ENCODE measurements at places on chromosomes 3 and 15.

DNA sequence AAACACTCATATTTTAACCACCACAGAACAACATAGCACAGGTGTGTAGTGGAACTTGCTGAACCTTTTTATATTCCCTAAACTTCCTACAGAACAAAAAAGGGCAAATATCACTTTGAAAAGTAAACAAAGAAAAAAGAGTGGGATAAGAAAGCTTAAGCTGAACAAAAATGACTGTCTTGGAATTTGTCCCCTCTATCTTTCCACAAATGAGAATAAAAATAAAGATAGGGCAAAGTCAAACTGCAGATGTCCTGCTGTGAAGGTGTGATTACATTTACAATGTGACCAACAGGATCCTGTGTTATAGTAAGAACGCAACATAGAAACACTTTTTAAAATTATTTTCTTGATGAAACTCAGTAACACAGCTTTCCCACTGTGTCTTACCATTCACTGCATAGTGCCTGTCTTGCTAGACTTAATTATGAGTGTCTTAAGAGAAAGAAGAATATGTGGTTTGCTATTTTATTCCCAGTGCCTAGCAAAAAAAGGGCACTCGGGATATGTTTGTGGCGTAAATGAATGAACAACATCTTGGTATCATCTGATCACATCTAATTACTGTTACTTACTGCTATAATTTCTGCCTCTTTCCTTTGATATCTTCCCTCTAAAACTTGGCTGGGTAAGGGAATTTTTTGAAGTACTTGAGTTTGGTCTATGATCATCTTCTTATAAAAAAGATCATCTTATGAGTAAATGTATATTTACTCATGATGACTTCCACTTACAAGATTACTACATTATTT, 67.5 kb downstream of the DENND4A start:
- DNase-seq, result no peak

DNA sequence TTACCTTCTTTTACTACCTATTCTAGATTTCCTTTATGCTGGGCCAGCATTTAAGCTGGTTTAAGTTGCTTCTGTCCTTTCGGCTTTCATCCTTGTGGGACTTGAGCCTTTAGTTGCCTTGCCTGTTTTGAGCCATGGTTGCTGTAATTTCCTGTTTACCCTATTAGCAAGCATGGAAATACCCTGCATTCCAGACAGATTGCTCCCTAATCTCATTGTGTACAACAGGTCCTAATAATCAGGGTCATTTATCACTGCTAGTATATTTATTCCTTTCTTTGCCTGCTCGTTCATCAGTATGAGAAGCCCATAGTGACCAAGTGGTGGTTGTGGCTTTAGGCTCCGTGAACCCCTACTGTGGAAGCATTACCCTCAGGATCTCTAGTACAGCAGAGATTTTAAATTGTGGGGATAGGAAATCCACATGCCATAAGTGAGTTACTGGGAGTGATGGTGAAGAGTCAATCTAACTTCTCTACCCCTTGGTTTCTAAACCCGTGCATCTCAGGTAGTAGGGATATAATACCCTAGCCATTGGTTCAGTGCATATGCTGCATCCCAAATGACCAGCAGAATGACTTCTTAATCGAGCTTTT, 31.9 kb downstream of the NCK1 start:
- DNase-seq, result no peak

DNA sequence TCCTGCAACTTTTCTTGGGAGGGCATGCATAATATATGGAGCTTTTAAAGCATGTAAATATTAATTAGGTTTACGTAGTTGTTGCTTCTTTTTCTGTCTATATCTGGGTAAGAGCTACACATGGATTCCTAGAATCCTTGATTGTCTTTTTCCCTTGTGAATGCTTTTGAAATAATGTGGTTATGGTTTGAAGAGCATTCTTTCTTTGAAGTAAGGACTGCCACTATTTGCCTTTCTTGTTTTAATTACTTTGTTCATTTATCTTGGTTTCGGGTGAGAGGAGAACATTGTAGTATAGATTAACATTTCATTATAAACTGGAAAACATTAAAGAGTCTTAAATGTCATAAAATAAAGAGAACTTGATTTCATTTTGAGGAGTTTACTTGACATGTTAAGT, 674.0 kb downstream of the ZBBX start:
- no peak for DNase-seq

- no peak for DNase-seq
Observed at GRCh38 chr3:143806038-143806437, 42.2 kb downstream of the SLC9A9 start.

DNA sequence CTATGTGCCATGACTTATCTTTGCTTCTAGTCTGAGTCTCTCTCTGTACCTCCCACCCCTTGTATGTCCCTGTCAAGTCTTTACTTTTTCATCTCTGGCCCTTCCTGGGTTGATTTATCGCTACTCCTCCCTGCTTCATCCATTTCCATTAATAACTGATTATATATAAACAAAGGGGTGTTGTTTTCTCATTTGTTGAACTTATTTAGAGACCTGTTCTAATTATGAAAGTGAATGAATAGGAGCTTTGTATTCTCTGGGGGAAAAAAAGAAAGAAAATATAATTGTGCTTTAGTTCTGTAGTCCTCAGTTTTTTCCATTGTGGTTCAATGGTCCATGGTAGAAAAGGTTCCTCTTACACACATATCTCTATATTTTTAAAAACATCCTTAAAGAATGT, 328.9 kb upstream of the PPP2R3A start:
- DNase-seq, result no peak

- no peak for DNase-seq
Observed at GRCh38 chr3:151182349-151183079, 20.5 kb downstream of the GPR171 start.

GRCh38 chr3:195913382-195913781, 5.0 kb upstream of the TNK2 start:
- DNase-seq, result no peak

- no peak for DNase-seq
Observed at GRCh38 chr15:60574801-60575631, 96.1 kb upstream of the ICE2 start.

- DNase-seq, result no peak
Observed at GRCh38 chr3:3316521-3316920, 137.0 kb upstream of the CRBN start.

DNA sequence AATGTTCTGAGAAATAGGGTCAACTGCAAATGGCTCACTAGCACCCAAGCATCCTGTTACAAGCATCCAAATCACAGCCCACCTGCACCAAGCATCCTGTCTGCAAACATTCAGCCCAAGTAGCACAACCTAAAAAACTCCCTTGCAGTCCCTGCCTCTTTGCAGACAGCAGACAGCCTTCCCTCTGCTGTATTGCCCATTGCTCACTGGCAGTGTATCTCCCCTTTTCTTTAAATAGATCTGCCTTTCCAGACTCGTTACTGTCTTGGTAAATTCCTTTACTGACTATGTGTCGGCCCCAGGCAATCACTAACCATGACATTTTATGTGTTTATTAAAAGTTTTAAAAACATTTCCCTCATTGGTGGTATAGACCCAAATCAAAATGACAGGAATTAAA, 155.4 kb downstream of the ADAMTSL3 start:
- DNase-seq, result no peak

GRCh38 chr3:175489406-175489805, 630.3 kb downstream of the NAALADL2 start:
- no peak for DNase-seq

DNA sequence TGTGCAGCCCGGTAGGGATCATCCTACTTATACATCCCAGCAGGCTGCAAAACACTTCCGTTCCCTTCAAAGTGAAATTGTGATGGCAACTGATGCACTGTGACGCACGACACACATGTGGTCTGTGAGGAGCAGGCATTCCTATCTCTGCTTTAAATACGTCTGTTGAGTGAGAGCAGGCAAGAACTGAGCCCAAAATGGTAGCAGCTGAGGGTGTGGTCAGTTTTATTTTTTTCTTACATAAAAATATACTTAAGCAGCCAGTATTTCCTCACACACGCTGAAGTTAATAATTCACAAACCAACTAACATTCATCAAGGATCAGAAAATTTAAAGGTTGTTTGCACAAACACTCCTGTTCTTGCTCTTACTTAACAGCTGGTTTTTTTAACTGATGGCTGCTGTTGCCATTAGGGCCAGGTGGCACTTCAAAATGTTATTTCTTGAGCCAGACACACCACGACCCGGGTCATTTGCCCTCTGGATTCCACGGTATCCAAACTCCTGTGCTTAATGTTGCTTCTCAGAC, 23.9 kb downstream of the LRIG1 start:
- no peak for DNase-seq

DNA sequence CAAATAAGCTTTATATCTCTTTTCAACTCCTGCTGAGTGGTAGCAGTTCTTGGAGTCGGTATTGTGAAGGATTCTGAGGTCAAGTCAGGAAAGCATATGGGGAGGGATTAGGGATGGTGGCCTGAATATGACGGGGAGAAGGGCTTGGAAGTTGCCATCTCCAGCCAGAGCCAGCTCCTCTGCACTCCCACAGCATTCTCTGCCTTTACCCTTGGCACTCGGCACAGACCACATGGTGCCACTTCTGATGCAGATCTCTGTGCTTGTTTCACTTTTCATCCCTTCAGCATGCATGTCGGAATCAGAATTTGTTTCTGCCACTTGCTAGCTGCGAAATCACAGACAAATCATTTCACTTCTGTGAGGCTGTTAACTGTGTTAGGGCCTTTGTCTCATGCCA, 52.5 kb downstream of the RAB11A start:
- no peak for DNase-seq

DNA sequence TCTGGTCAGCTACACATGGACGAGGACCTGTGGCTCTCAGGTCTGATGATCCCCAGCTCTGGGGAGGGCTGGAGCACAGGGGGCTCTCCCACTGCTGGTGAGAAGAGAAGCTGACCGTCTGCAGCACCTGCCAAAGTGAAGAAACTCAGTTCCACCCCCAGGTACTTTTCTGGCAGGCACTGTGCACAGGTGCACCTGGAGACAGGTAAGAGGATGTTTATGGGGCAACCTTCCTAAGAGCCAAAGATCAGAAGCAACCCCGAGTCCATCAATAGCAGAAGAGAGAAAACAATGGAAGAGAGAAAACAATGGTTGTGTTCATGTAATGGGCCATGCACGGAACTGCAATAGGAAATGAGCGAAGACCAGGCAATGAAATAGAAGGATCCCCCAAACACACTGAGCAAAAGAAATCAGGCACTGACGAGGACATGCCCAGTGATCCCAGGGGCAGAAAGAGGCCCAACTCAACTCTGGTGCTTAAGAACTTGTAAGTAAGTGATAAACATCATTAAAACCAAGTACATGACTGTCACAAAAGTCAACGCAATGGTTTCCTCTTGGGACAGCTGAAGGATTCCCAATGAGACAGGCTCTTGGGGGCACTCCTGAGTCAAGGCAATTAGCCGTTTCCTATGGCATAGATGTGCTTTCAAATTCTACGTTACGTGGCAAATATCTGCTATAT, 95.0 kb upstream of the ALDH1A3 start:
- no peak for DNase-seq

DNA sequence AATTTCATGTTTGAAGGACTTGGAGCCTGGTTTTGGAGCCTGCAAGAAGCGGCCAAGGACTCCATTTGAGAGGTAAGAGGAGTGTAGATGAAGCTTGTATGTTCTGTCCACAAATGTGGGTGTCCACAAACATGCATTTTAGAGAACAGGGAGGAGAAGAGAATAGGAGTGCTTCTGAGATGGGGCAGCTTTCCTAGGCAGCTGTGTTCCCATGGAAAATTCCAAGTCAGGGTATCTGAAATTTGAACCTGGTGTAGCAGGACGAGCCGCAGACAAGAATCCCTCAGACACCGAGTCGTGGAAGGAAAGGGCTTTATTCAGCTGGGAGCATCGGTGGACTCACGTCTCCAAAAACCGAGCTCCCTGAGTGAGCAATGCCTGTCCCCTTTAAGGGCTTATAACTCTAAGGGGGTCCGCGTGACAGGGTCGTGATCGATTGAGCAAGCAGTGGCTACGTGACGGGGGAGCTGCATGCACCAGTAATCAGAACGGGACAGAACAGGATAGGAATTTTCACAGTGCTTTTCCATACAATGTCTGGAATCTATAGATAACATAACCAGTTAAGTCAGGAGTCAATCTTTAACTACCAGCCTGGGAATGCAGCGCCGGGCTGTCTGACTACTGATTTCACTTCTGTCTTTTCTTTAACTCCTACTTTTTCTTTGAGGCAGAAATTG, 71.4 kb upstream of the WDR72 start:
- no peak for DNase-seq

GRCh38 chr3:186589856-186590579, 19.5 kb downstream of the DNAJB11 start:
- no peak for DNase-seq

- no peak for DNase-seq
Observed at GRCh38 chr3:127825756-127826155, 3.4 kb upstream of the MGLL start.

DNA sequence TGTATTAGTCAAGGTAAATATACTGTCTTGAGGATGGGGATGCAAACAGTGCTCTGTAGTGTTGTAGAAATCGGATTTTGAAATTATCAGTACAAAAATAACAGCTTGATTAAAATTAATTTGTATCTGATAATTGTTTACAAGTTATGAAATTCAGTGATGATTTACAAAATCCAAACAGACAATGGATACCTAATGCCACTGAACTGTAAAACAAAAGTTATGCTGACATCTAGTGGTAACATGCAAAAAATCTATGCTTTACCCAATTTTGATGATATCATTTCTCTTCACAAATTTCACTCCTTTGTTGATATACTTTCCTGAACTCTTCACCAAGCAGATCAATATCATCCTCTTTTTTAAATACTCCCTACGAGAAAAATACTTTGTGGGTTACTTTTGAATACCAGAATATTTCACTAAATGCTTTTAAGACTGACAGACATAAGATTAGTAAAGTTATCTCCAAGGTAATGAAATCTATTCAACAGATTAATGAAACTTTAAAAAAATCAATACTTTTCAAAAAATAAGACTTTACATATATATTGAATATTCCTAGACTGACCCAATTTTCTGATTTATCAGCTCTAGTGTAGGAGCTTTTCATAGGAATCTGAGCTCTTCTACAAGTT, 36.0 kb downstream of the MNS1 start:
- DNase-seq, result no peak

GRCh38 chr3:178500631-178501030, 35.6 kb upstream of the KCNMB2 start:
- no peak for DNase-seq

- DNase-seq, result no peak
Observed at GRCh38 chr3:172309741-172310427, 138.4 kb downstream of the GHSR start.
